ENCODE measurements at places on chromosomes 2 and 18.

DNA sequence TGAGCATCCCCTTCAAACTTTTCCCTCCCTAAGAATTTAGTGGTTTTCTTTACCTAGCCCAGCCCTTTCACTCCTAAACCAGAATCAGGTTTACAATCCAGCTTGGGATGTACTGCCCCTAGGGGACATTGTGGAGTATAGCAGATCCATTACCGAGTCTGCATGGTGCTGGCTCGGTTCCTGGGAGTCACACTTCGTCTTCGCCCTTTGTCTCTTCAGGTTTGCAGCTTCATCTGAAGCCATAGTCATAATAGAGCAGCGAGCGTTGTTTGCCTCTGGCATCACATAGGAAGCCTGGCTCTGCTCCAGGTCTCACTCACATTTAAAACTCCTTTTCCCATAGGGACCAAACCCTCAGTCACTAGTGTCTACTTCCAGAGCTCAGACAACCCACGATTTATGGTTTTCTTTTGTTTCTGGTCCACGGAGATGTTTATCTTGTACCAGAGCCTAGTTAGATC, 16.8 kb upstream of the LYPD6 start:
- peak; percentile 28 for DNase-seq

GRCh38 chr2:187567126-187567525, 12.9 kb upstream of the TFPI start:
- DNase-seq: no peak

GRCh38 chr18:55248495-55248894, 289.2 kb upstream of the CCDC68 start:
- no peak for DNase-seq

DNA sequence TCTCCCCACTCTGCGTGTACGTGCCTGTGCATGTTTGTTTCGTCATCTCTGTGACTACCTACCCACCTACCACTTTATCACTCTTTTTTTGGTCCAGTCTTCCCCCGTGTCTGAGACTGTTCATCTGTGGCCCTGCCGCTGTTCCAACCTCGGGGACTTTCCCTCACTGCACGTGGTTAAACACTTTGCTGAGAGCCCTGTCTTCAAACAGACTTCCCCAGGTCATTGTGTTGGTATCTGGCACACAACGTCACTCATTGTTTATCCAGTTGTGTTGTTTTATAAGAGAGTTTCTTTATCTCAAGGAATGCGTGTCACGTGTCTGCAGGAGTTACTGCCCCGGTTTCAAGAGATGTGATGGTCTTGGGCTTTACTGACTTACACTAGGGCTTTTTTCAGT, 262.0 kb upstream of the RASGRP3 start:
- no peak for DNase-seq

GRCh38 chr18:26414901-26415440, 133.4 kb downstream of the KCTD1 start:
- no peak for DNase-seq

GRCh38 chr18:43129946-43130524, 14.6 kb upstream of the RIT2 start:
- DNase-seq: peak; percentile 18

- DNase-seq: no peak
Observed at GRCh38 chr2:177970670-177971454, 101.7 kb downstream of the PDE11A start.

- no peak for DNase-seq
Observed at GRCh38 chr18:63240531-63241316, 78.8 kb downstream of the BCL2 start.

GRCh38 chr2:159148901-159149300, 137.6 kb downstream of the WDSUB1 start:
- no peak for DNase-seq

DNA sequence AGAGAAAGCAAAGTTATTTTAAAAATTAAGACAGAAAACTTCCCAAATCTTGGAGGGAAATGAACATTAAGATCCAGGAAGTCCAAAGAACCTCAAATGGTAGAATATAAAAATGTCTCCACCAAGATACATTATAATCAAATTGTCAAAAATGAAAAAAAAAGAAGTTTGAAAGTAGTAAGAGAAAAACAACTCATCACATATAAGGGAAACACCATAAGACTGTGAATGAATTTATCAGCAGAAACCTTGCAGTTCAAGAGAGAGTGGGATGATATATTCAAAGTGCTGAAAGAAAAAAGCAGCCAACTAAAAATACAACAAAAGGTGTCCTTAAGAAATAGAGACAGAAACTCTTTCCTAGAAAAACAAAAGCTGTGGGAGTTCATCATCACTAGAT, 73.0 kb downstream of the L3MBTL4 start:
- no peak for DNase-seq

GRCh38 chr18:74244554-74244953, 47.2 kb downstream of the CYB5A start:
- DNase-seq: no peak

- DNase-seq: no peak
Observed at GRCh38 chr2:170830166-170830565, 13.5 kb downstream of the GAD1 start.

GRCh38 chr18:31230495-31230894, 67.8 kb upstream of the DSC1 start:
- no peak for DNase-seq

DNA sequence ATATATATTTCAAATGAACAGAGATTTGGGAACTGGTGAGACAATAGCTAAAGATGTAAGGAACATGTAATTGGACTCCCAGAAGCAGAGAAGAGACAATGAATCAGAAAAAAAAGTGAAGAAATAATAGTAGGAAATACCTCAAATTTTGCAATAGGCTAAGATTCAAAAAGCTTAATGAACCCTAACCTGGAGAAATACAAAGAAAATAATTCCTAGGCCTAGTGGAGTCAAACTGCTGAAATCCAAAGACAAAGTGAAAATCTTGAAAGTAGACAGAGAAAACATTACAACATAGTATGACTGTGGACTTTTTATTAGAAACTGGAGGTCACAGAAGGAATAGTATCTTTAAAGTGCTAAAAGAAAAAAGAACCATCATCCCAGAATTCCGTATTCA, 76.7 kb downstream of the LAMA3 start:
- DNase-seq: no peak

DNA sequence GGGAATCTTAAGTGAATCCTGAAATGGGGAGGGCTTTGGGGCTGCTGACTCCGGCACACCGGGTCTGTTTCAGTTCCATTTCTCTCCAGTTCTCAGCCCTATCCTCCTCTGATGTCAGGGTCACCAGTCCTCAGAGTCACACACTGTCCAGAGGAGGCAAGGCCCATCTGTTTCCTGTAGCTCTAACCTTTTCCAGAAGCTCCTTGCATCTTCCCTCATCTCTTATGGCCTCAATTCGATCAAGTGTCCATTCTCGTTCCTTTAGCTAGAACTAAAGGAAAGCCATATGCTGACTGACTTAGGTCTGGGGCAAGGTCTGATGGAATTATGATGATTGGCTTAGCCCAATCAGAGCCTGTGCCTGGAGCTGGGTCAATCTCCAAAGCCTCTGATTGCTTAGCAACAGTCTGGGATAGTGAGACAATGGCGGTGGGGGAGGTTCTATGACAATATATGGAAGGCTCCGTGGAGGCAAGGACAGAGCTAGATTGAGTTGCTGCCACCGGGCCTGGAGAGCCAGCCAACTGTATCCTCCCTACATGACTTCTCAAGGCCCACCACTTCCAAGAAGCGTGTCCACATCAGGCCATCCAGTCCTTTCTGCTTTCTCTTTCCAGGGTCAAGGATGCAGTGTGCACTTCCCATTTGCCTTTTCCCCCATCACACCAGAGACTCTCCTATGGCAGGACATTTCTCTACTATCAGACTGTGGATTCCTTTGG, 5.2 kb downstream of the ANKRD53 start:
- DNase-seq: no peak

DNA sequence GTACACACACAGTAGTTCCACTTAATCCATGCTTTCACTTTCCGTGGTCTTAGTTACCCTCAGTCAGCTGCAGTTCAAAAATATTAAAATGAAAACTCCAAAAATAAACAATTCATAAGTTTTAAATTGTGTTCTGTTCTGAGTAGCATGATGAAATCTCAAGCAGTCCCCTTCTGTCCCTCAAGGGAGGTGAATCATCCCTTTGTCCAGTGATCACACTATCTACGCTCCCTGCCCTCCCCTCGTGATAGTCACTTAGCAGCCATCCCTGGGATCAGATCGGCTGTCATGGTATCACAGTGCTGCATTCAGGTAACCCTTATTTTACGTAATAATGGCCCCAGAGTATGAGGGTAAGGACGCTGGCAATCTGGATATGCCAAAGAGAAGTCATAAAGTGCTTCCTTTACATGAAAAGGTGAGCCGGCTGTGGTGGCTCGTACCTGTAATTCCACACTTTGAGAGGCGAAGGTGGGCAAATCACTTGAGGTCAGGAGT, 5.8 kb upstream of the RTN4 start:
- no peak for DNase-seq

- no peak for DNase-seq
Observed at GRCh38 chr2:234829074-234829455, 122.8 kb upstream of the SH3BP4 start.

DNA sequence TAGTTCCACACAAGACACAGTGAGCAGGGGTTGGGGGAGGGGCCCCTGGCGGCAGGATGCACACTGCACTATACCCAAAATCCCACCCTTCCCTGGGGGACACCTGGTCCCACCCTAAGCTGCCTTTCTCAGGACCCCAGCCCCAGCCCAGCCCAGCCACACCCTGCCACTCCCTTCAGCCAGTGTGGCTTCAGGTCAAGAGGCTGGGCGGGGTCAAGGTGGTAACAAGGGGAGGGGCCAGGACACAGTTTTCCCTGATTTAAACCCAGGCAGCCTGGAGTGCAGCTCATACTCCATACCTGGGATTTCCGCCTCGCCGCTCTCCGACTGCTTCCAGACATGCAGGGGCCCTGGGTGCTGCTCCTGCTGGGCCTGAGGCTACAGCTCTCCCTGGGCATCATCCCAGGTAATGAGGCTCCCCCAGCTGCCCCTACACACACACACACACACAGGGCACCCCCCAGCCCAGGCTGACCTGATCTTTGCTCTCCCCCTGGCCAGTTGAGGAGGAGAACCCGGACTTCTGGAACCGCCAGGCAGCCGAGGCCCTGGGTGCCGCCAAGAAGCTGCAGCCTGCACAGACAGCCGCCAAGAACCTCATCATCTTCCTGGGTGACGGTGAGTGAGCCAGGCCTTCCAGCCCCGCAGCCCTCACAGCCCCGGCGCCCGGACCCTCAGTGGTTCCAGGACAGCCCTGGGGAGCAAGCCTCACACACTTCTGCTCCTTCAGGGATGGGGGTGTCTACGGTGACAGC, at the start of gene ALPG:
Gene ALPG, plus strand, starts transcription at position 289 of the 755 bp plus-strand sequence. Its CDS starts 51 bp downstream, at position 340.
- DNase-seq: no peak

DNA sequence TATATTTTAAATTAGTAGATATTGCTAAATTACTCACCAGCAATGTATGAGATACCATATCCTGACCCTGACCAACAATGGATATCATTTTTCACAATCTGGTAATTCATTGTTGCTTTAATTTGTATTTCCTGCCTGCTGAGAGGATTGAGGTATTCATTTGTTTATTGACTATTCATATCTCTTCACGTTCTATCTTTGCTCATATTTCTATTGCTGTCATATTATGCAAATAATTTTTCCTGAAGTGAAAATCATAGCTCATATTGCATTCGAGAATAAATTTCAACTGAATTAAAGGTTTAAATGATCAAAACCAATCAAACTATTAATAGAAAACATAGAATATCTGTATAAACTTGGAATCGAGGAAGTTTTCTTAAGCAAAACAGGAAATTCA, 31.0 kb downstream of the INO80D start:
- DNase-seq: no peak

DNA sequence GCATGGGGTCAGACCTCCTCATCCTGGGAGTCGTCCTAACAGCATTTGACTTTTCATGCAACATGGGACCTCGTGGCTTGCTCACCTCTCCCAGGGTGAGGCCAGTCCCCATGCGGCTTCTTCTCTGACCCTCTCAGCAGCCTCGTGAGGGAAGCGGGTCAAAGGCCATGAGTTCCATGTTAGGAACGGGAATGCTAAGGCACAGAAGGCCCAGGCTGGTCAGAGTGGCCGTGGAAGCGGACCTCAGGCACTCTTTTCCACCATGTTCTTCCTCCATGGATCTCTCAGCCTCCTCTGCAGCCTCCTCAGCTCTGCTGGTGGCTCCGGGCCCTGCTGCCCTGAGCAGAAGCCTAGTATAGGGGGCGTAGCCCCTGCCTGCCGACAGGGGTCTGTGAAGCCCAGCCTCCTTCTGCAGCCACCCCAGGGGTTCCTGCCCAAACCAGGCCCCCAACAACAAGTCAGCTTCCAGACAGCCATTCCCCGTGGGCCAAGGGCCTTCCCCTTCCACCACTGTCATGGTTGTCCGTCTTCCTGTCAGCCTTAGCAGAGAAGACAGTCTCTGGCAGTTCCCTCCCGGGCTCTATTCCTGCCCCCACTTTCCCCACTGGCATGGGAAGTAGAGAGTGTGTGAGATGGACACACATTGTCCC, 60.0 kb upstream of the OTOF start:
- DNase-seq: no peak

- no peak for DNase-seq
Observed at GRCh38 chr2:86072271-86072858, 33.3 kb downstream of the POLR1A start.
